ENCODE measurements at places on chromosomes 6 and 20. TPM values are rescaled to one million over a fixed set of nuclear protein-coding genes. Genes with fewer than 3 reads are reported as not detected.
A peak's percentile ranks its signal among the peaks of the same experiment; 100 is the strongest.

The SLC35B3 gene
- total RNA-seq, result 11.4 TPM

DNA sequence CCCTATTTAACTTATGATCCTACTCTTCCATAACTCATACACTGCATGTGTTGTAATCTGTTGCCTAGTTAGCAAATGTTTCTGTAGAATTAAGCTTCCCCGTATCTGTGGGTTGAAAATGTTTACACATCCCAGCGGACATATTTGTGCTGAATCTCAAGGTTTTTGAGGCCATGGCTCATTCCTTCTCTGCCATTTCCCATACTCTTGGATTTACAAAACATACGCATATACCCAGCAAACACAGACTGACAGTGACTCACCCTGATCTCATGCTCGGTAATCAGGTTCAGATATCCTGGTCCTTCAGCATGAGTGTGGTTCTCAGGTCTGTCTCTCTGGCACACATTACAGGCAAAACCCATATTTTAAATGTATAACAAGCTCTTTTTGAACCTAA, 58.7 kb downstream of the AGPAT4 start:
- DNase-seq, result no peak

- no peak for DNase-seq
These were observed 40.5 kb upstream of the OSTM1 start for GRCh38 chr6:108114841-108115597.

The DEFB132 gene
- total RNA-seq, result not detected

DNA sequence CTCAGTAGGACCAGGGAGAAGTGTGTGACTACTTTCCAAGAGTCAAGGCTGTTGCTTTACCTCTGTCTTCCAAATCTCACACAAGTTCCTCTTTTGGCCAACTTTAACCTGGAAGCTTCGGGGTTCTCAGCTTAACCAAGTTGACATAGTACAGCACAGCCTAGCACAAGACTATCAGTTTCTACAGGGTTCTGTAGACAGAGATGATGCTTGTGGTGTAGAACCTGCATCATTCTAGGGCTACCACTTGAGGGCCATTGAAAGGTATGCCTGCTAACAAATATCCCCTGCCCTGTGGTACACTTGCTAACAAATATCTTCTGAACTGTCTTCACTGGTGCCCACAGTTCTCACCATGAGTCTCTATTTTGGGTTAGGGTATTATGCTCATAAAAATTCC, 62.0 kb upstream of the MAP3K7 start:
- DNase-seq, result no peak

DNA sequence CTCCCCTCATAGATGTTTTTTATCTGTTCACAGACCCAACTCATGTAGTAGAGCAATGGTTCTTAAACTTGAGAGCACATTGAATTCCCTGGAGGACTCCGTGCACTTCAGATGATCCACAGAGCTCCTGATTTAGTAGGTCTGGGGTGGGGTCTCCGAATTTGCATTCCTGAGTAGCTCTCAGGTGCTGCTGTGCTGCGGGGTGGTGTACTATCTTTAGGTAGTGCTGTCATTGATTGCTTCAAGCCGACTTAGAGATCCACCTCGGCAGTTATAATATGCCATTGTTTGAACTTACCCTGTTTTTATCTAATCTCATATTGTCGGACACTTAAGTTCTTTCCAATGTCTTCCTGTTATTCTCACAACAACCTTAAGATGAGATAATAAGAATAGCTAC, 45.0 kb downstream of the BMP2 start:
- no peak for DNase-seq

GRCh38 chr6:2225422-2226392, 19.7 kb downstream of the GMDS start:
- no peak for DNase-seq

DNA sequence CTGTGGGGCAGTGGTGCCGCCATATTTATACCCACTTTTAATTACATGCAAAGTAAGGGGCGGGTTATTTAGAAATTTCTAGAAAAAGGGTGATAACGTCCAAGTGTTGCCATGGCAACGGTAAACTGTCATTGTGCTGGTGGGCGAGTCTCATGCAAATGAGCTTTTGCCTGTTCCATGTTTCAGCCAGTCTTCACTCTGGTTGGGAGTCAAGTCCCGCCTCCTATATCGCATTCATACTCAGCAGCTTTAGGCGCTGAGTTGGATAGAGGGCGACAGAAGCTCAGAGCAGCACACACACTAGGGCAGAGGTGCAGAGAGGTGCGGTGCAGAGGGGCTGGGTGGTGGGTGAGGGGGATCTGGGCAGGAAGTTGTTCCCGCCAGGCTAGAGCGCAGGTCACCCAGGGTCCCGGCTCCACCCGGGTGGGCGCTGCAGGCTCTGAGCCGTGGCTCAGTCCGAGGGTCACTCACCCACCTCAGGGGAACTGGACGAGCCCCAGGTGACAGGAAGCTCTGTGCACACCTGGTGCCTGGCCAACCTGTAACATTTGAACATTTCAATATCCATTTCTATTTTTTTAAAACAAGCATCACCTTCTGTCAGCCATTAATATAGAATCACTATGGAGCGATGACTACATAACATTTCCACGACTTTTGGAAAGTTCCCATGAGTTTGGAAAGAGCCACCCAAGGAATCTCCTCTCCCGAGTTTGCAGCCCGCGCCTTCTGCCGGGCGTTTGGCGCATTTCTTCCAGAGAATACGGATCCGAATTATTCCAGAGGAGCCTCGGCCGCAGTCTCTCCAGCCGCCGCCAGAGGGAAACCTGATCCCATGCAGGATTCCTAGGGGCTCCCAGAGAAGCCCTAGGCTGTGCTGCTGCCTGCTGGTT, 89.1 kb upstream of the PHACTR3 start:
- peak; percentile 48 for DNase-seq

The PPIL6 gene
- total RNA-seq, result 37.9 TPM

The MYLK4 gene
- total RNA-seq, result 0.41 TPM

DNA sequence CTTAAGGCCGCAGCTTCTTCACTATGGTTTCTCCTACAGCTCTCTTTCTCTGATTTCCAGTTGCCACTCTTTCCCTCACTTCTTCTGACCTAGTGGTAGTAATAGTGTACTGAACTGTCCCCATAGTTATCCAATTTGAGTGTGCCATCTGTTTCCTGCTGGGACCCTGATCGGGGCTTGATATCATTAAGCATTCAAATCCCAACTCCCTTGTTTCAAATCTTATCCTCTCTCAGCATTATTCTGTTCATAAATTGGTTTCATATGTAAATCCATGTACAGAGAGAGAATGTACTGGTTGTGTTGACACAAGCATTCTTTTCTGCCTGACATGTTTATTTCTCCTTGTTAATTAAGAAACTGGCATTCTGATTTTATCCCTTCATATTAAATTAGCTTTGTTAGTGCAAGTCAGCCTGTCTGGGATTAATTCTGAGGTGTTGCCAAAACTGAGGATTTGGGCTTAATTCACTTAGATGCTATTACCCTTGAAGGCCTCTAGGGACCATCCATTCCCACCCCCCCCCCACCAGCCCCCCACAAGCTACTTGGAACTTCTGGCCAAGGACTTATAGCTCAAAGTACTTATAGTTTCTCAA, 84.6 kb upstream of the PROKR2 start:
- DNase-seq, result no peak

DNA sequence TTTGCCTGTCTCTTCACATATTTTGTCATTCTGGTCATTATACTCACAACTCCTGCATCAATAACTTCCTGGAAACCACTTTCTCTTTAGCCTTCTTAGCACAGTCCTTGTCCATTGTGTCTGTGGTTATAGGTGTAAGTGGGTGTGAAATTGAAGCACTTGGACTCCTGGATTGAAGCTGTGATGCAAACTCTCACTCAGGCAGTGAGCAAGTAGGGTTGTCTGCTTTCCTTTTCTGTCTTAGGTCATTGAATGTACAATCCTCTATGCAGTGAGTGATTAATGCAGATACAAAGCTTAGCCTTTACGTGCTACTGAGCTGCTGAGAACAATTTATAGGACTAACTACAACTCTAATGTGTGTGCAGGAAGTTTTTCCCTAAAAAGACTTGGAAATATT, 54.8 kb downstream of the ADGRB3 start:
- no peak for DNase-seq

The TDRD6 gene
- total RNA-seq, result 0.41 TPM

GRCh38 chr6:63640062-63640461, 4.5 kb downstream of the PHF3 start:
- no peak for DNase-seq

- DNase-seq, result no peak
These were observed 199.8 kb upstream of the DEFB112 start for GRCh38 chr6:50249493-50249892.

The MKKS gene
- total RNA-seq, result 12.6 TPM

The TRIM39 gene
- total RNA-seq, result 9.8 TPM

DNA sequence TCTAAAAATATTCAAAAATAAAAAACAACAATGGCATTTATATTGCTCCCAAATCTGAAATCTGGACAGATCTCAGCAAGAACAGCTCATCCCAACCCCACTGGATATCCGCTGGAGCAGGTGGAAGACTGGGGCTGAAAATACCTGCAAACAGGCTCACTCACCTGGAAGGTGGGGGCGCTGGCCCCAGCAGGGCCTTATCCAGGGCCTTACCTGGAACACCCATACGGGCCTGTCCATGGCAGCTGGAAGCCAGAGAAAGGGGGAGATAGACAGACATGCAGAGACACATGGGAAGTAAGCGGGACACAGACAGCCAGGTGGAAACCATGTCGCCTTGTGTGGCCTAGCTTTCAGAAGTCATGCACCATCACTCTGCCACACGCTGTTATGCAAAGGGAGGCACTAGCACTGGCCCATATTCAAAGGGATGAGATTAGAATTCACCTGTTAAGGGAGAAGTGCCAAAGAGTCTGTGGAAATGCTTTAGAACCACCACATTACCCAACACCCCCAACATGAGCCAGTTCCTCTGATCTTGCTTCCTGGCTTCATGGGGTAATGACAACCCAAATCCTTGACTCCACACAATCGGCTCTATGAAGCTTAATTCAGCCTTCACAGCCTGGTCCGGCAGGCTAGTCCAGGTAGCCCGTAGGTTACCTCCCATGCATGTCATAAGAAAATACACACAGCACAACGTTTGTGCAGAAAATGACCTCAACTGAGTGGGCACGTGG, 99.0 kb upstream of the CDYL start:
- no peak for DNase-seq

GRCh38 chr6:56708810-56709597, 66.3 kb upstream of the DST start:
- DNase-seq, result no peak

The STK4 gene
- total RNA-seq, result 37.5 TPM

The MLN gene
- total RNA-seq, result not detected

GRCh38 chr6:137839076-137839475, 28.0 kb upstream of the TNFAIP3 start:
- no peak for DNase-seq

DNA sequence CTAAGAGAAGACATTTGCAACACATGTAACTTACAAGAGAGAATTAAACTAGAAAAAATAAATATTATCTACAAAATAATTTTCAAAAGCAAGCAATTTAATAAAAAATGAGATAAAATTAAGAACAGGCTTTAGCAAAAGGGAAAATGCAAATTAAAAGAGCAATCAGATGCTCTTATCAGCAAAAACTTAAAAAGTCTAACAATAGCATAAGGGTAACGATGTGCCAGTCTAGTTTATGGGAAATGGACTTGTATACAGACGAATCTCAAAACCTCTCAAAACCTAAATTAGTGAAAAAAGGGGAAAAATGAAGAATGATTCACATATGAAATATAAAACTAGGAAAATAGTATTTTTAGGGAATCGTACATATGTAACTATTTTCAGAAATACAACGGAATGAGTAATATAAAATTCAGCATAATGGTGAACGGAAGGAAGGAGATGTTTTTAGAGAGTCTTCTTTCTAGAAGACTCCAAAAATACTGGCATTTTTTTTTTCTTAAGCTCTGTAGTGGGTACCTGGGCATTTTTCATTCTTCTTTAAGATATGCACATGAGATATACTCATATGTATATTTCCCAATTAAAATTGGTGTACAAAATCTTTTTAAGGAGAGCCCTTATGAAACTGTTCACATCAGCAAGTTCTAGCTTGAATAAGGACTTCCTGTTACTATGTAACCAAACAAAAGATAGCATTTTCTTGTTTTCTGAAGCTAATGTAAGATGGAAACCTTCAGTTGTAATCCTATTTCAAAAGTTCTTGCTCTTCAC, 927 bp upstream of the MANEA start:
- DNase-seq, result no peak

DNA sequence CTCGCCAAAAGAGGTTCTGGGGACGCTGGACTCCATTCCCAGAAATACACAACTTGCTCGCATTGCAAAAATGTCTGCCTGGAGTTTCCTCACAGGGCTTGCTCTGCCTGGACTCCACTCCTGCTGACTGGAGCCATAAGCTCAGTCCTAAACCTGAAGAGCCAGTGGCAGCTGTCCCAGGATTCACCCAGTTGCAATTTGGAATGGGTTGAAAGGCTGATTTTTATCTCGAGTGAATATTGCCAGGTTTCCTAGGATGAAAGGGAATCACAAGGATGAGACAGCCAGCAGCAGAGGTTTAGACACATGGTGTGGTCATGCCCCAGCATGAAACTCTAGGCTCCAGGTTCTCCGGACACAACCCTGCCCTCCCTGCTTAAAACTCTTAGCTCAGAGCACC, 223.3 kb downstream of the BMP7 start:
- no peak for DNase-seq

GRCh38 chr6:106727480-106728149, 98.2 kb downstream of the QRSL1 start:
- no peak for DNase-seq

- no peak for DNase-seq
These were observed 46.2 kb upstream of the SDHAF4 start for GRCh38 chr6:70520575-70520974.

DNA sequence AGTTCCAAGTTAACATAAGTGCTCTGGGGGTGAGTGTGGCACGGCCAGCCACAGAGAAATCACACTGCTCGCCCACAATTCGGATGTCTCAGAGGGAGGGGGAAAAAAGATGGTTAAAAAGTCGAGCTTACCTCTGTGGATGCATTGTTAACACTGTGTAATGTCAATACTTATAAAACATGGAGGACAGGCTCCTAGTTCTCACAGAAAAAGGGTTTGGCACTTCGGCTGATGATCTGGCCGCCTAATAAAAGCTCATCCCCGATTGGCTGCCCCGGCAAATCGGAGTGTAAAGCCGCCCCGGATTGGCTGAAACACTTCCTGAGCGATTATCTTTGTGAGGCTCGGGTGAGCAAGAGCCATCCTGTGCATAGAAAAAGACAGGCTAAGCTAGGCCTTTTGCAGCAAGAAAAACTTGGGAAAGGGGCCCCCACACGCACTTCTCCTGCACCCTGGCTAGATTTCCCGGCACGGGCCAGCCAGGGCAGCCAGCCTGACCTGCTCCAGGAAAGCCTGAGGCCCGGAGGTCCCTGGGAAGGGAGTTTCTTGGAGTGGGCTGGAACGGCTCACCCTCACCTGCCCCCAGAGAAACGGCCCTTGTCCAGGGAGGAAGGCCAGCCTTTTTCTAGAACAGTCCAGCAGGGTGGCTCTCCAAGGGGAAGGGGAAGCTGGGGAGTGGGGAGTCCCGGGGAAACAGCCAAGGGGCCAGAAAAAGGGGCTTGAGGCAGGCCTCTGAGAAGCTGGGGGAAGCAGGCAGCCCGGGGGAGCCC, at the start of gene ZMYND8:
TSS of gene ZMYND8 (minus strand) at position 174 of the 770 bp plus-strand sequence. CDS start at position 145, 29 bp downstream.
- DNase-seq, result peak; percentile 52
